ENCODE measurements at places on chromosomes 4 and X. TPM values are rescaled to one million over a fixed set of nuclear protein-coding genes. Genes with fewer than 3 reads are reported as not detected.
A peak's percentile ranks its signal among the peaks of the same experiment; 100 is the strongest.

The NAP1L5 gene
- 2.8 TPM for total RNA-seq

The RPA4 gene
- 2.3 TPM for total RNA-seq

The SAGE1 gene
- total RNA-seq, result not detected

The ASB9 gene
- 10.6 TPM for total RNA-seq

The SLC9B1 gene
- 0.24 TPM for total RNA-seq

The DGKK gene
- not detected for total RNA-seq

The TMPRSS11D gene
- total RNA-seq, result not detected

DNA sequence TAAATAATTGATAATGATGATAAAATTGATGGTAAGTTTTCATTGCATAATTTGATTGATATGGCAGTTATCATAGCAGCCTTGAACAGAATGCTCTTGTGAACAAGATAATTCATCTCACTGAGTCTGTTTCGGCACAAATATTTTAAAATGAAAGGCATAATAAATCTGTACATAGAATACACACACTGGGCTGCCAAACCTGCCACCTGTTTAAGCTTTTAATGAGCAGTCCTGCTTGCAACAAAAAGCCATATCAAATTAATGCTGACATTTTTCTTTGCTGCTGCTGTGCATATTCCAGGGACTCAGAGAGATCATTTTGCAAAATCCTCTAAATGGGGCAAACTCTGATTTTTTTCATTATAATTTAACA lies 201.1 kb downstream of the ARHGAP24 start:
- DNase-seq, result no peak

DNA sequence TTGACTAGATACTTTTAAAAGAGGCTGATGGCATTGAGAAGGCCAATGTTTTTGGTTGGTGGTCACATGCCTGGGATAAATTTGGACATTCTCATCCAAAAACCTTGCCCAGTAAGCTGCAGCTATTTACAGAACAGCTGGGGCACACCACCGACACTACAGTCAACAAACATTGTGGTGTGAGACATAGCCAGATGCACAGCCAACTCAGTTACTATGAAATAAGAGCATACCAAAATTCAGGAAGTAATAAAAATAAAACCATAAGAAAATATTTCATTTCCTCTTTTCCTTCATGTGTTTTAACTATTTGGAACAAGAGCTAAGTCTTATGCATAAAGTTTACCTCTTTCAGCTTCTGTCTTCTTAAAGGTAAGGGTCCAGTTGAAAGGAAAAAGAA lies 8.8 kb downstream of the PPM1K start:
- no peak for DNase-seq

DNA sequence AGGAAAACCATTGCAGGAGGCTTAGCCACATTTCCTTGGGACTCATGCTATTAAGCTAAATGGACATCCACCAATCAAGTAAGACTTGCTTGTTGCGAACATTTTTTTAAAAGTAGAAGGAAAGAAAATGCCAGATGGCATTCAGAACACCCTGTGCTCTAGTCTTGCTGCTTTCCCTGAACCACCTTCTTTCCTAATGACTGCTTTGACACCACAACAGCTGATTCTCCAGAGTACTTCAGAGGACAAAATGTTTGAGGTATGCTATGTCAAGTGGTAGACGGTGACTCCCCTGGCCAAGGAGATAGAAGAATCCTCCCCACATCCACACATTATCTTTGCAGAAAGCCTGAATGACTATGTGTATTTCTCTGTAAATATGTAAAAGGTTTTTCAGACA lies 65.4 kb downstream of the ANK2 start:
- DNase-seq, result no peak

DNA sequence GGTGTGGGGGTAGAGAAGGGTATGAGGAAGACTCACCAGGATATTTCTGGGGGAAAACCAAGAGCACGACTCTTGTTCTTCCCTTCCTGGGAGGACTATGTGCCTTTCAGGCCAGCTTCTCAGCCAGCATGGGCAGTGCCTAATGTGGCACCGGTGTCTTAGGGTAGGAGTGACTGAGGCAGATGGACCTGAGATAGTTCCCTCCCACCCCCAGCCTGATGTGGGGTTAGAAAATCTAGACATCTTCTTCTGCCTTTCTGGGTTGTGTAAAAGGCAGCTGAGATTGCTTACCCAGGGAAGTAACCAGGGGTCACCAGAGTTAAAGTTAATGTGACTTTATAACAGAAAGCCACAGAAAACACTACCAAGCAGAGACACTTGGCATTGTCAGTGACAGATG lies 127.3 kb downstream of the TMA16 start:
- no peak for DNase-seq

DNA sequence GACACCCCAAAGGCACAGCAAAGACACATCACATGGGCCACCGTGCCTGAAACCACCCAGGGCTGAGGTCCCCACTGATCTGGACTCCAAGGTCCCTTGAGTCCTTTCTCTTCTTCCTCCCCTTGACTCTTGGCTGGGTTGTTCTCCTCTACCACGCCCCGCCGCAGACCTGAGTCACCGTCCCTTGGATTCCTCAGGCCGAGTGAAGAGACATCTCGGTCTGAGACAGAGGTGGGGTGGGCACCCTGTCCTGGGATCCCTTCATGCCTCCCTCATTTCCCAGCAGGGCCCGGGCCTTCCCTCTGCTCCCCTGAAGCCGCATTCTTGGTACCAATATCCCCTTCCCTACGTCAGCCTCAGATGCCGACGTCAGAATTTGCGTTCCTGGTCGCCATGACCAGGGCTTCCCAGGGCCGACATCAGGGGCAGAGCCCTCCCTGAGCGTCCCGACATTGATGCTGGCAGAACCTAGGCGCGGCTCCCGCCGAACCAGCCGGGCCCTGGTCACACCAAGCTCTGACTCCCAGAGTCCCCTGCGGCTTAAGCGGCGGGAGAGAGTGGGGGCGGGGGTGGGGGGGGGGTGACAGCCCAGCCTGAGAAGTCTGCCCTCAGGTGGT lies 498 bp downstream of the MAGEA10 start:
- DNase-seq, result no peak

DNA sequence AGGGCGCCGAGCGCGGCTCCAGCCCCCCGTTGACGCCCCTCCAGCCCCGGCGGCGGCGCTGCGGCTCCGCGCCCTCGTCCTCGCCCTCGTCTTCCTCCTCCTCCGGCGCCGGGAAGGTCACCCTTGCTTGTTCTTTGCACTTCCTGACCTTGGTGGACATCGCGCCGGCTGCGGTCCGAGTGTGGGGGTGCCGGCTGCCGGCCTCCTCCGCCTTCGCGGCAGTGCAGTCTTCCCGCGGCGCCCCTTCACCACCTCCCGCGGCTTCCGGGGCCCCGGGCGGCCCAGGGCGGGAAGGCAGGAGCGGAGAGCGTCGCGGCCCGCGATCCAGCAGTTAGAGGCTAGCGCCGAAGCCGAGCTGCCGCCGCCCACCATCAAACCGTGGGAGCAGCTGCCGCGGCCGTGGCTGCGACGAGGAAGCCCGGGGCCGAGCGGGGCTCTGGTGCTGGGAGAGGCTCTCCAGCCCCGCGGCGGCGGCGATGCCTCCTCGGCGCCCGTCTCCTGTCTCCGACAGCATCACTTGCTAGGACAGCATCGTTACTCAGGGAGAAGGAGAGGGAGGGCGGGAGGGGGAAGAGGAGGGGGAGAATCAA lies at the start of gene TRPC3:
Gene TRPC3 (minus strand): TSS at position 540 of the 590 bp plus-strand sequence. CDS start 380 bp downstream, at position 160.
- no peak for DNase-seq

GRCh38 chr4:88411491-88412096 lies 32.9 kb downstream of the HERC6 start:
- DNase-seq, result no peak

DNA sequence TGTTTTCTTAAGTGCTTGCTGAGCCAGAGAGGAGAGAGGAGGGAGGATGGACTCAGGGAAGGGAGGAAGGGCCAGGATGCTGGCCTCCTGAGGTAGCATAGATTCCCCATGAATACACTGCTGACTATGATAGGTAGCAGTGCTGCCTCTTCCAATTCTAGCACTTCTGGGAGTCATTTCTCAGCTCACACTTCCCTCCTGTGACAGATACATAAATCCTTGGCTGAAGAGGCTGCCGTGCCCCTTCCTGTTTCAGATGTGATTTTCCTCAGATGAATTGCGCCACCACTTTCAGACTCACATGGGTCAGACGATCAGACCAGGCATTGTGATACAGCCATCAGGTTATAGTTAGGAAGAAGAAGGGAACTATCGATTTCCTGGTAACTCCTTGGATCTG lies 22.4 kb downstream of the TSC22D3 start:
- no peak for DNase-seq

GRCh38 chr4:150283689-150284088 lies 205.4 kb downstream of the DCLK2 start:
- DNase-seq, result no peak

GRCh38 chr4:151297170-151297569 lies 20.2 kb downstream of the PRSS48 start:
- DNase-seq, result no peak

DNA sequence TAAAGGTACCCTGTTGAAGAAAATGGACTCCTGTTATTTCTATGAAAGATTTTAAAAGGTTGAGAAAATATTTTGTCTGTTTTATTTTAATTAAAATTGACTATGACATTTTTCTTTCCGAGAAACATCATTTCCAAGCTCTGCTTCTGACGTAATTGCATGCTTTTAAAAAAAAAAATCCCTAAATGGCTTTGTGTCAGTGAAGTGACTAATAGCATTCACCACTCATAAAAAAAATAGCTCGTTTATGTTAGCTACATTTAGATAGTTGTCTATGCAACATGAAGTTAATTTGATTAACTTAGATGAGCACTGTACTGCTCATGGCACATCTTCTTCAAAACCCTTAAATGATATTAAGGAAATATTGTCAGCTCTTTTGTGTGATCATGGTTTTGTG lies 105.1 kb upstream of the KLHL13 start:
- no peak for DNase-seq

- peak; percentile 77 for DNase-seq
These were observed 450.0 kb downstream of the ANKRD50 start for GRCh38 chr4:124262211-124263179.

DNA sequence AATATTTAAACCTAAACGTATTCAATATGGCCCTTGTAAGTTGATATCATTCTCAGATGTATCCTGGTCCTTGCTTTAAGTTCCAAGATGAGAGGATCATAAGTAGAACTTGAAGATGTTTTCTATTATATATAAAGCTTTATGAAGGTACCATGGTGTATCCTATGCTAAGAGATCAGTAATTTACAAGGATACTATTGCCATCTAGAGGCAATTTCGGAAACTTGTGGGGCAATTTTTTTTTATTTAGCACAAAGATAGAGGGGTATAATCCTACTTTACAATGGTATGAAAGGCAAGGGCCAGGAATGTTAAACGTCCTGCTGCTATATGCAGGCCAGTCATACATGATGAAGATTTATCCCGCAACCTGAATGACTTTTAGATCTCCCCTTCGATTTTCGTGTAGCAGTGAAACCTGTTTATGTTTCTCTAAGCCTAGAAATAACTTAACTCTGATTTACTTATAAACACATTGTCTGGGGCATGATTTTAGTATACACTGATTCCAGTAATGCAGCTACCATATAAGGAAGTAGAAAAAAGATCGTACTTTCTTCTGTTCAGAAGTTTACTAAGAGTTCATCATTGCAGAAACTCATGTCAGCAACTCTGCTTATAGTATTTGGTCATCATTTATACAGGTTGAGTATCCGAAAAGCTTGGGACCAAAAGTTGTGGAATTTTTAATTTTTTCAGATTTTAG lies 2.6 kb downstream of the SLC25A31 start:
- DNase-seq, result peak; percentile 31

DNA sequence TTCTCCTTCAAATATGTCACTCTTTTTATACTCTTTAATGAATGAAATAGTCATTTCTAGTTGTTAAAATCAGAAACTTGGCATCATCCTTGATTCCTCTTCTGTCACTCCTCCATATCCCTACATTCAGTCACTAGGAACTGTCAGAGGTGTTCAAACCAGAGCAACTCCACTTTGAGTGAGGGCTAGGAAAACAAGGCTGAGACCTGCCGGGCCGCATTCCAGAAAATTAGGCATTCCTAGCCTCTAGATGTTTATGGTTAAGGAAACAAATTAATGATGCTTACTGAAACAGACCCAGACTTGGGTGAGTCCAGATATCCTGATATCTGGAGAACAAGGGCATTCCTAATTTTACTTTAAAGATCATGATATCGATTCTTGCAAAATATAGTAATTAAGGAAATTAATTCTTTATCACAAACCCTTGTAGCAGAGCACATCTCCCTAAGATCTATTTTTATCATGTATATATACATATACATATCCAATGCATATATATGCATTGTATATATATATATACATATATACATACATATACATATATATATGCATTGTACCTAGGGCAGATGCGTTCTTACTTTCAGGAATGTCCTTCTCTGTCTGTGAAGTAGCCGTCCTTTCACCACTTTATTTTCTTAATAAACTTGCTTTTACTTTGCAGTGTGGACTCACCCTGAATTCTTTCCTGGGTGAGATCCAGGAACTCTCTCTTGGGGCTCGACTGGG lies 98.4 kb upstream of the GC start:
- DNase-seq, result no peak

GRCh38 chrX:23251043-23251442 lies 83.6 kb upstream of the PTCHD1 start:
- no peak for DNase-seq

GRCh38 chrX:153867139-153867538 lies 18.8 kb downstream of the L1CAM start:
- DNase-seq, result no peak

- DNase-seq, result peak; percentile 71
These were observed 73.1 kb downstream of the PACRGL start for GRCh38 chr4:20773144-20773997.

GRCh38 chr4:113145519-113146291 lies 96.3 kb downstream of the ANK2 start:
- DNase-seq, result no peak

DNA sequence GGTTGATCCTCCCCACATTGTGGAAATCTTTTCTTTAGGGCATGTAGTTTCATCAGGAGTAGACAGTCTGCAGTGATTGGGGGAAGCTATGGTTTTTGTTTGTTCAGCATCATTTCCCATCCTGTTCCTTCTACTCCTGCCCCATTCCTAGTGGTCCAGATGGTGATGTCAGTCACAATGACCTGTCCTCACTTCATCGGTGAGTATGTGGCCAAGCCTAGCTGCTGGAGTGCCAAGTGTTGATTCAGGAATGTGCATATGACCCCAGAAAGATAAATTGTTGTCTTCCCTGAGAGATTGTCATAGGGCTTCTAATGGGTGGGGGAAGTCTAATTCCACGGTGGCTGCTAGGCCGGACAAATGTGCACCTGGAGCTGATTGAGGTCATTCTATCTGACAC lies 130.6 kb upstream of the FAT1 start:
- no peak for DNase-seq

All from glomerular endothelial cell (primary cell).